Spinal cord (tissue), 10 donors: ENCODE measurements at places on chromosomes 11 and 22. TPM values are rescaled to one million over a fixed set of nuclear protein-coding genes. Genes with fewer than 3 reads are reported as not detected.

The GLYATL1 gene
- polyA plus RNA-seq = 6.1 TPM

The LSP1 gene
- polyA plus RNA-seq = 2.1 TPM

The CTSW gene
- polyA plus RNA-seq = 0.51 TPM

The MYEOV gene
- polyA plus RNA-seq = not detected

GRCh38 chr11:20110908-20111669, 49.2 kb downstream of the DBX1 start:
- no peak overlapping the region for H3K4me3 ChIP-seq
- H3K4me1 ChIP-seq = peaks cover 8% of the 10 kb centered on the region
- no peak overlapping the region for H3K27ac ChIP-seq

DNA sequence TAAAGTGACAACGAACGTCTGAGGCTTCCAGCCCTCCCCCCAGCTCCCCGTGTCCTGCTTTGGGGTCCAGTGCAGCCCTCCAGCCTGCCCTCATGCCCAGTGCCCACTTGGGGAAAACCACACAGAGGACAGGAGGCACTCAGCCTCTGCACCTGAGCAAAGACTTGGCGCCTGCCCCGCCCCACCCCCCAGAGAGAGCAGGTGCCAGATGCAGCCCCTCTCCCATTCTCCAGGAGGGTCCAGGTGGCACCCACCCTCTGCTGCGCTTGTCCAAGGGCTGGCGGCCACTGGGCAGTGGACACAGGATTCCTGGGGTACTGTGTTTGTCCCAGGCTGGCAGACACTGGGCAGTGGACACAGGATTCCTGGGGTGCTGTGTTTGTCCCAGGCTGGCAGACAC, 15.7 kb downstream of the RNH1 start:
- no peak for DNase-seq
- no peak overlapping the region for H3K27ac ChIP-seq
- no peak overlapping the region for H3K4me3 ChIP-seq
- H3K4me1 ChIP-seq = no peaks in the 10 kb centered on the region
- peaks cover 88% of the 10 kb centered on the region for H3K36me3 ChIP-seq

GRCh38 chr11:61019037-61019831, 47.8 kb downstream of the CD6 start:
- H3K4me1 ChIP-seq = peaks cover 13% of the 10 kb centered on the region
- no peaks in the 10 kb centered on the region for H3K36me3 ChIP-seq
- H3K4me3 ChIP-seq = no peak overlapping the region
- H3K27me3 ChIP-seq = no peaks in the 10 kb centered on the region
- H3K27ac ChIP-seq = no peak overlapping the region

DNA sequence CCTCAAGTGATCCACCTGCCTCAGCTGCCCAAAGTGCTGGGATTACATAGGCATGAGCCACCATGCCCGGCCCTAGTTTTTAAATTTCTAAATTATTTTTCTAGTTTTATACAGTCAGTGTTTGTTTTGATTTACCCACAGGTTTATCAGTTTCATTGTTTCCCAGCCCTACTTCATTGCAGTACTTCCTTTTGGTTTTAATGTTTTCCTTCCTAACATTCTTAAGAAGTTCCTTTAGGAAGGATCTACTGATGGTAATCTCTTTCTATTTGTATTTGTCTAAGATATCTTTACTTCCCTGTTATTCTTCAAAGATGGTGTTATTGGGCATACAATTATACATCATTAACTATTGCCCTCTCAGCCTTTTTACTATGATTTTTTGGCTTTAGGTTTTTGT, 4.9 kb upstream of the EXT2 start:
- DNase-seq = no peak
- no peaks in the 10 kb centered on the region for H3K36me3 ChIP-seq
- no peaks in the 10 kb centered on the region for H3K27me3 ChIP-seq
- H3K4me3 ChIP-seq = no peak overlapping the region
- no peak overlapping the region for H3K27ac ChIP-seq
